NCI-H460 (cell line): ENCODE measurements at places on chromosomes 4 and X. TPM values are rescaled to one million over a fixed set of nuclear protein-coding genes. Genes with fewer than 3 reads are reported as not detected.

DNA sequence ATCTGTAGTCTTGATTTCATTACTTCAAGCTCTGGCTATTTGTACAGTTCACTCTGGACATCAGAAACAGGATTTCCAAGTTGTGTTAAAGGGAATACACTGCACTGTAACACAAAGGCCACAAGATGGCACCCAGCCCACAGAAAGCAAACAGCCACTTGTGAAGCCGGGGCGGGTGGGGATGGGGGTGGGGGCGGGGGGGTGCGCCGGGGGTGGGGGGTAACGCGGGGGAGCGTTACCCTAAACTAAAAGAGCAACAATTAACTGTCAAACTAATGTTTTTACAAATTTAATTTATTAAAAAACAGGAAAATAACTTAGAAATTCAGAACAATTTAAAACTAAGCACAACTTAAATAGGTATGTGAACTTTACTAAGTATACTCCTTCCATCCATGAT lies 27.3 kb downstream of the PRDX4 start:
- peak; percentile 73 for DNase-seq

DNA sequence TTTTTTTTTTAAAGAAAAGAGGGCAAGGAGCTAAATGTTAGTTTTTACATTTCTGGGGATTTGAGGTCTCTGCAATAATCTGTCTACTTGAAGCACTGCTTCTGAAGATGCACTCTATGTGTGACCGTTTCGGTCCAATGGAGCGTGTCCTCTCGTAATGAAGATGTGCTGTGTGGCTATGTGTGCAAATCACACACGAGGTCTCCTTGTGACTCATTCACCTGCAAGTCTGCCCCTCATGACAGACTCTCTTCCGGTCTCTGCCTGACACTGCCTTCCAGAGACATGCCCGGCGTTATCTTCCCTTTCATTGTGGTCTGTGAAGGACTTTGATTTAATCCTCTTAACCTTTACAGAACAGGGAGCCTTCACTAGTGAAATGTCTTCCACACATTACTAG lies 84.3 kb downstream of the TRAM1L1 start:
- no peak for DNase-seq

DNA sequence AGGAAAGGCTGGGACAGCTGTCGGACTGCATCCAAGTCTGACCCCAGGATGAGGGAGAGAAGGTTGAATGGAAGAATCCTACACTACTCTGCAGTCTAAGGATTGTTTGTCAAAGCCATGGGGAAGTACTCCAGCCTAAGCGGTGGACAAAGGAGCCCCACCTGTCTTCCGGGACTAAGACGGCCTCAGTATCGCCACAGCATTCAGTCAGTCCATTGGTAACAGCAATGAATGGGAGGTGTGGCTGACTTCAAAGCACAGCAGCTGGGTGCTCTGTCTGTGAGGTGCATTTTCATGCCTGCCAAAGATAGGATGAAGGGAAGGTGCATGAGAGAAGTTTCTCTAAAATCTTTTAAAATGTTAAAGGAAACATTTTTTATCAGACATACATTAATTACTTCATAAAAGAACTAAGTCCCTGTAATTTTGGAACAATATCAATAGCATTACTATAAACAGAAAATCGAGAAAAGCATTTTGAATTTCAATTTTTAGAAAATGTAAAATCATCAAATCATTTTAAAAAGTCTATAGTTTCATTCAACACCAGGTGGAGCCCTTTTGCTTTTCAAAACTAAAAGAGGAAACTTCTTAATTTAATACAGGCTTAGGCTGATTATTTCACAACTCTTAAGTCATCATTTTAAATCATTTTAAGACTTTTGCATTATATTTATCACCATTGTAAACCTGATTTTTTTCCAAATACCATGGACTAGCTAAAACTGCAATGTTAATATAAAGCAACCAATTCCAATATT lies 27.6 kb upstream of the INTU start:
- peak; percentile 30 for DNase-seq

- DNase-seq, result no peak
These were observed 179.1 kb upstream of the ETNPPL start for GRCh38 chr4:108941904-108942430.

DNA sequence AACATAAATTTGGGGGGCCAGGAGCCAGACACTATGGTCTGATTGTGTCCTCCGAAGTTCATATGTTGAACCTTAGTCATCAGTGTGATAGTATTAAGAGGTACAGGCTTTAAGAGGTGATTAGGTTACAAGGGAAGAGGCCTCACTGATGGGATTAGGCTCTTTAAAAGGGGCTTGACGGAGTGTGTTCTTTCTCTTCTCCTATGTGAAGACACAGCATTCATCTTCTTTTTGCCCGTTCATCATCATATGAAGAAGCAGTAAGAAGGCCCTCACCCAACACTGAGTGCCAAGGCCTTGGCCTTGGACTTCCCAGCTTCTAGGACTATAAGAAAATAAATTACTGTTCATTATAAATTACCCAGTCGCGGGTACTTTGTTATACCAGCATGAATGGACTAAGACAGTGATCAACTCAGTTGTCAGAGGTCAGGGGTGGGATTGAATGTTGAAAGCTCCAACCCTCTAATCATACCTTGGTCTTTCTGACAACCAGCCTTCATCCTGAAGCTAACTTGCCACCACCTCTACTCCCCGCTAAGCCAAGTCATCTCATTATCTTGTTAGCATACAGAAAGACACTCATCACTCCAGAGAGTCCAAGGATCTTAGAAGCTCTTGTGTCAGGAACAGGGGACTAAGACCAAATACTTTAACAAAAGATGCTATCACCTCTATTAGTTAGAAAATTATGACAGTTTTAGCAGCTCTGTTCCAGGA lies 543.4 kb upstream of the DIPK2B start:
- DNase-seq, result no peak

DNA sequence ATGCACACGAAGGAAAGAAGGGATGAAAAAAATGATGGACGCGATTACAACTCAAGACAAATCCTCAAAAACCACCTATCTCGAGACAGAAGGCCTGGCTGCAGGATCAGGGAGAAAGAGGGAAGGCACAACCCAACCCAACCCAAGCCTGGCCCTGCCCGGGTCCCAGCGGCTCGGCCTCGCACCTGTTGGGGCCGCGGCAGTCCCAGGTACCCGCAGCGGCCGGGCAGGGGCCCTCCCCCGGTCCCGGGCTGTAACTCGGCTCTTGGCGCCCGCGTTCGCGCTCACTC lies 464 bp downstream of the RASGEF1B start:
- no peak for DNase-seq

DNA sequence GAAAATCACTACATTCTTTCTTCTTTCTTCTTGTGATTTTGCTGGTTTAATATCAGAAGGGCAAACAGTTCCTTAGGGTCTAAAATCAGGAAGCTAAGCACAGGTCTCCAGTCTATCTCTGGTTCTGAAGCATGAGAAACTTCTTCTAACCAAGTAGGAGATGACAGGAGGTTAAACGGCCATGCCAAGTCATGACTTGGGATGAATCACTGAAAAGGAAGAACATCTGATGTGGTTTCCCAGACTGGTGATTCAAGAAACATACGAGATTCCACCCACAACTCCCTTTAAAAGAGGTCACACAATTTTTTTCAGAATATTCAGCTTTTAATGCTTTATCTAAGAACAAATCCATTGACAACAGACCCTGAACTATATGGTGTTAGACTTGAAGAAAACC lies 684.0 kb upstream of the PRKX start:
- DNase-seq, result no peak

The ANKRD17 gene
- 33.7 and 36.1 TPM in 2 replicates for total RNA-seq

DNA sequence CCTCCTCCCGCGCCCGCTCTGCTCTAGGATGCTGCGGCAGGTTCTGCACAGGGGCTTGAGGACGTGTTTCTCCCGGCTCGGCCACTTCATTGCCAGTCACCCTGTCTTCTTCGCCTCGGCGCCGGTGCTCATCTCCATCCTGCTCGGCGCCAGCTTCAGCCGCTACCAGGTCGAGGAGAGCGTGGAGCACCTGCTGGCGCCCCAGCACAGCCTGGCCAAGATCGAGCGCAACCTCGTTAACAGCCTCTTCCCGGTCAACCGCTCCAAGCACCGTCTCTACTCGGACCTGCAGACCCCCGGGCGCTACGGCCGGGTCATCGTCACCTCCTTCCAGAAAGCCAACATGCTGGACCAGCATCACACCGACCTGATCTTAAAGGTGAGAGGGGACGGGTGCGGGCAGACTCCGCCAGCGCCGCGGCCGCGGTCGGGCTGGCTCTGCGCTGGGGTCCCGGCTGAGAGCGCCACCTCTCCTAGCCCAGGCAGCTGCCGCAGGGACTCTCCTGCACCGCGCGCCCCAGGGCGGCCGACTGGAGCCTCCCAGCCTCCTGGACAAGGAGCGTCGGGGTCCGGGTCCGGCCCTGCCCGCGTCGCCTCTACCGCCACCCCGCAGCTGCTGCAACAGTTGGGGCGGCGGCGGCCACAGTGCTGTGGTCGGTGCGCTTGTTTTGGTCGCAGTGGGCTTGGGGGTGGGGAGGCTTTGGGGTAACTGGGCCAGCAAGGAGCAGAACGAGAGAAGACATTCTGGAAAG lies at the start of gene PTCHD1:
PTCHD1 (plus strand) TSS at position 2 of the 752 bp plus-strand sequence; CDS start at position 29, 27 bp downstream.
- DNase-seq, result no peak

GRCh38 chr4:21885770-21886169 lies 62.8 kb downstream of the KCNIP4 start:
- DNase-seq, result no peak

DNA sequence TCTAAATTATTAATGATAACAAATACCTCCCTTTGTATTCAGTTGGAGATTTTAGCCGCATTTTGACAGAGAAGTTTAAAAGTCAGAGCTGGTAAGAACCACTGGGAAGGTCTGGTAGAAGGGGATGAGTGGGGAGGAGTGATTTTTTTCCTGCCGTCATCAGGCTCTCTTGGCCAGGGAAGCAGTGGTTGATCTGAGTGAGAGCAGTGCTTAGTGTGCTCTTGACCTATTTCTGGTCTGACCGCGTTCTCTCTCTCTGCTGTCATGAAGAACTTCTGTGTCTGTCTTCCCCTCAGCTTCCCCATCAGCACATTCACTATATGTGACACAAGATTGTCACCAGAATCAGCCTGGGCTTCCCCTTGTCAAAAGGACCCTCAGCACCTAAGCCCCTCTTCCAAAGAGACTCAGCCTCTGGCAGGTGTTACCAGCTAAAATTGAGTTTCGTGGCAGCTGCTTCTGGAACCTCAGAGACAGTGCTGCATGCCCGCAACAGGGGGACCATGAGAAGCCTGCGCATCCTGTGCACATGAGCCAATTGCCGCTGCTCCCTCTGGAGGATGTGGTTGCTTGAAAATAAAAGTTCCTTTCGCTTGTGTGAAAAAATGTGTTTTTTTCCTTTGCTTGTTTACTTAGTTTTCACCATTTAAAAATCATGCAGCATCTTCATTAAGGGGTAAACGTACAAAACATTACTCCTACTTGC lies 268.9 kb downstream of the C4orf33 start:
- DNase-seq, result no peak

- DNase-seq, result no peak
These were observed 109.2 kb upstream of the HS3ST1 start for GRCh38 chr4:11537846-11538245.

The STK32B gene
- total RNA-seq, result 1.5 and 1.6 TPM in 2 replicates

The TEX11 gene
- total RNA-seq, result 0.12 and 0.42 TPM in 2 replicates

The RBBP7 gene
- total RNA-seq, result 130 and 146 TPM in 2 replicates

The DDX53 gene
- total RNA-seq, result not detected in 2 replicates

The USP26 gene
- not detected in 2 replicates for total RNA-seq

- DNase-seq, result no peak
These were observed 2.8 kb upstream of the HAUS7 start for GRCh38 chrX:153473126-153473525.

DNA sequence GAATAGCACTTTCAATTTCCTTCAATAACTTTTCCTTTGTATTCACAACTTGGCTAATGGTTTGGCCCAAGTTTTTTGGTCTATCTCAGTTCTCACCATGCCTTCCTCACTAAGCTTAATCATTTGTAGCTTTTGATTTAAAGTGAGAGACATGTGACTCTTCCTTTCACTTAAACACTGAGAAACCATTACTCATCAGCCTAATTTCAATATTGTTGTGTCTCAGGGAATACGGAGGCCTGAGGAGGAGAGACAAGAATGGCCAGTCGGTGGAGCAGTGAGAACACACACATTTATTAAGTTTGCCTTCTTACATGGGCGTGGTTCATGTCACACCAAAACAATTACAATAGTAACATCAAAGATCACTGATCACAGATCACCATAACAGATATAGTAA lies 56.7 kb downstream of the TSPAN5 start:
- no peak for DNase-seq

The TCP11X2 gene
- total RNA-seq, result not detected in 2 replicates

DNA sequence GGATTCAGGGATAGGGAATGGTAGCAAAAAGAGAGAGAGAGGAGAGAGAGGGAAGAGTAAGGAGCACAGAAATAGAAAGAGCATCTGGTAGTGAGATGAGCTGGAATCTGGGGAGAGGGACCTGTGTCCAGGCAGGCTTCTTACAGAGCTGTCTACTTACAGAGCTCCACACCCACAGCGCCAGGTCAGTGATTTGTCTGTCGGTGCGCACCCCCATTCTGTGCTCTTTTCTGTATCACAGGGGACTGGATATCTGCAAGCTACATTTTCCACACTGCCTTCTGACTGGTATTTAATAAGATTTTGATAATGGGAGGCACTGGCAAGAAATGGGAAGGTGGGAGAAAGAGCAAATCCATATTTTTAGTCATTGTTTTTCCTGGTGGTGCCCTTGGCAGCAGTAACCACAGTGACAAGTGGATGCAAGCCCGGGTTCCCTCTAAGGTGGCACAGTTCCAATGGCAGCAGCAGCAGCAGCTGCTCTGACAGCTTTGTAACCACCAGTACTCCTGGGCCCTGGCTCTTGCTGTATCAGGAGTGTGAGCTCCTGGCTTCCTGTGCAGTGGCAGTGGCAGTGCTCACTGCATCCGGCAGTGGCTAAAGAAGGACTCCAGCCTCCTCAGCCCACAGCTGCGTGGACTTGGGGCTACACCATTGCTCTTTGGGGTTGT lies 300.5 kb downstream of the TRIML1 start:
- no peak for DNase-seq

The HUWE1 gene
- total RNA-seq, result 66.4 and 66.5 TPM in 2 replicates

DNA sequence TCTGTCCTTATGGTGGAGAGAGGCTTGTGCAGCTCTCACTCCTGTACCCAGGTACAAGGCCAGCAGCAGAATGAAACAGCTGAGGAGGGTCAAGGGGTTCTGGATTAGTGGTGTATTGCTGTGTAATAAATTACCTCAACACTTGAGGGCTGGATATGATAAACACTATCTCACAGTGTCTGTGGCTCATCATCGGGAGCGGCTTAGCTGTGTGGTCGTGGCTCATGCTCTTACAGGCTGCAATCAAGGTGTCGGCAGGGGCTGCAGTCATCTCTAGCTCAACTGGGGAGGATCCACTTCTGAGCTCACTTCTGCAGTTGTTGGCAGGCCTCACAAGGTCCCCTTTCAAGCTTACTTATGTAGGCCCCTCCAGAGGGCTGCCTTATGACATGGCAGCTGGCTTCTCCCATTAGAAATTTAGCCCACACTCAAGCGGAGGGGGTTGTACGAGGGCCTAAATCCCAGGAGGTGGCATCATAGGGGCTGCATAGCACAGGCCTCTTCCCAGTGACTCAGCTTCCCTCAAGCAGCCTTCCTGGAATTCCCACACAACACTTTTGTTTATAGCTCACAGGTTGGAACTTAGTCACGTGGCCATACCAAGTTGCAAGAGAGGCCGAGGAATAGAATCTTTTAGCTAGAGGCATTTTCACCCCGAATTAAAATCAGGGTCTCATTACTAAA lies 148.2 kb upstream of the RPS6KA3 start:
- DNase-seq, result no peak

The ITIH6 gene
- 0.02 and 0.03 TPM in 2 replicates for total RNA-seq

GRCh38 chr4:184136525-184136924 lies 81.1 kb downstream of the ENPP6 start:
- DNase-seq, result no peak

- DNase-seq, result no peak
These were observed 116.9 kb downstream of the RASL11B start for GRCh38 chr4:52979020-52979419.
